ENCODE measurements at places on chromosomes 7 and 10.

- peak; percentile 40 for DNase-seq
Measured at GRCh38 chr10:49518982-49519578, 19.8 kb downstream of the ERCC6 start.

DNA sequence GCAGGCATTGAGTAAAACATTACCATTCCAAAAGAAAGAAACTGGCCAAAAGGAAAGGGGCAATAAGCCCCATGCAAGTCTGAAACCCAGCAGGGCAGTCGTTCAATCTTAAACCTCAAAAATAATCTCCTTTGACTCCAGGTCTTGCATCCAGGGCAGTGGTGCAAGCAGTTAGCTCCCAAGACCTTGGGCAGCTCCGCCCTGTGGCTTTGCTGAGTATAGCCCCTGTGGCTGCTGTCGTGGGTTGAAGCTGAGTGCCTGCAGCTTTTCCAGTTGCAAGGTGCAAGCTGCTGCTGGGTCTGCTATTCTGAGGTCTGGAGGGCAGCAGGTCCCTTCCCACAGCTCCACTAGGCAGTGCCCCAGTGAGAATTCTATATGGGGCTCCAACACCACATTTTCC lies 580.1 kb upstream of the AUTS2 start:
- no peak for DNase-seq

- no peak for DNase-seq
Measured at GRCh38 chr7:51325261-51325676, 8.7 kb upstream of the COBL start.

DNA sequence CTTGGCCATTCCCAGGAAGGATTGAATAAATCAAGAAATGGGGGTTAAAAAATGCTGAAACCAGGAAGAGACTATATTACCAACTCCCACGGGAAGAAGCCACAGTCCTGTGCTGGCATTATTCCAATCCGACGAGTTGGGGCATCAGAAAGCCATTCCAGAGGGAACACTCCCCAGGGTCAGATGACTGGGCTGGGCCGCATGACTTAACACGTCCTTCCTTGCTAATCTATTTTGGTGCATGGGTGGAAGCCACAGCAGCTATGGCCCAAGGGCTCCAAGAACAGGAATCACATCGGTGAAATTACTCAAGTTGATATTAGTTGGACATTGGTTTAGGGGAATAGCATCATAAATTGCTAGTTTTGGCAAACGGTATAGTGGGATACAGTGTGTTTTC lies 592.9 kb upstream of the NRP1 start:
- DNase-seq = no peak

DNA sequence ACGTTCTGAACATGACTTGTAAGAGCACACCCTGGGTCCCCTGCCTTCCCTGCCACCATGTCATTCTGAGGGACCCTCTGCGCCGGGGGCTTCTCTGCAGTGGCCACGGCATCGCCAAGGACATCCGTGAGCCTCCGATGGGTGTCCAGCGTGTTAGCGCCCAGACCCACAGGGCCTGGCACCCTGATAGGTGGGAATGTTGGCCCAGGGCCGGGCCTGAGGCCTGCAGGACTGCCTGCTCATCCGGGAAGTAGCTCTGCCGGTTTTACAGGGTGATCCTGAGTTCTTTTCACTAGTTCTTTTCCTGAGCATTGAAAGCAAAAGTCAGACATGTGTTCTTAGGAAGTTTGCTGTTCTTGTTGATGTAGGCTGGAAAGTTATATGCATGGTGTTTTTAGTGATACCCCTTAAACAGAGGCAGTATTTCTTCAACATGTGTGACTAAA lies 54.5 kb downstream of the WDR37 start:
- no peak for DNase-seq

DNA sequence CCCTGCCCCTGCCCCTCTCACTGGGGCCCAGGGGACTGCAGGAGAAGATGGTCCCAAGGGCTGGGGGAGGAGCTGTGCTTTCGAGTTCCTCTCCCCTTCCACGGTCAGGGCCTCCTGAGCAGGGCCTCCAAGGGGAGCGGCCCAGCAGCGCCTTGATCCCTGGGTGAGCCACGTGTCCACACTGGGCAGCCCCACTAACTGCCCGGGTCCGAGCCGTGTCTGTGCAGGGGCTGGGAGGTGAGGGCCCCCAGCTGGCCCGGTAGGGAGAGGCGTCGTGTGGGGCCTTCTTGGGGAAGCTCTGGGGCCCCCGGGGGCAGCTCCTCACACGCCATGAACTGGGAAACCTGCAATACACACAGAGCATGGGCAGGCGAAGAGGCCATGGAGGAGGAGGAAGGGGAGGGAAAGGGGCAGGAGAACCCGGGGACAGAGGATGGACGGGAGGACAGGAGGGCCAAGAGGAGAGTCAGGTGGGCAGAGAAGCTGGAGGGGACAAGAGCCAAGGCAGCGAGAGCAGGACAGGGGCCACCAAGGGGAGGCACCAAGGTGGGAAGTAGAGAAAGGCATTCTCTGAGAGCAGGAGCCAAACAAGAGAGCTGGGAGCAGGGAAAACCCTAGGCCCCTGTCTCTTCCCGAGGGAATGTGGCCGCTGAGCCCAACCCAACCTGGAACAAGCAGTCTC lies 32.8 kb downstream of the KCNH2 start:
- DNase-seq = no peak

GRCh38 chr7:70615066-70615606 lies 516.8 kb upstream of the GALNT17 start:
- no peak for DNase-seq

- no peak for DNase-seq
Measured at GRCh38 chr7:116780966-116781365, 81.4 kb upstream of the CAPZA2 start.

GRCh38 chr7:121282129-121282528 lies 46.7 kb upstream of the WNT16 start:
- no peak for DNase-seq

- DNase-seq = no peak
Measured at GRCh38 chr10:82396886-82397285, 521.9 kb downstream of the NRG3 start.

DNA sequence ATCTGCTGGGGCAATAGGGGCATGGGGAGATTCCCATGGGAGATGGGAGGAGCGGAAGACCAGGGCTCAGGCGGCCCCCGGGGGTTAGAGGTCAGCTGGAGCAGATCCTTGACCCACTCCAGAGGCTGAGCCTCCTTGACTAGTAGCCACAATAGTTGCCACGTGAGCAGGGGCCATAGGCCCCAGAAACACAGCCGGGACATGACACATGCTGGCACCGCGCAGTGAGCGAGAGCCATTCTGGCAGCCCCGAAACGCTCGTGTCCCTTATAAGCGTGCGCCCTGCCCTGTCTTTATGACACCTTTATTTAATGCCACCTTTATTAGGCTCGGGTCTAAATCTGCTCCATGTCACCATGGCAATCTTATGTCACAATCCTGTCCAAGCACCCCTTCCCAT lies 11.0 kb upstream of the ACBD5 start:
- DNase-seq = no peak

GRCh38 chr10:11017000-11017569 lies 587 bp upstream of the CELF2 start:
- no peak for DNase-seq

DNA sequence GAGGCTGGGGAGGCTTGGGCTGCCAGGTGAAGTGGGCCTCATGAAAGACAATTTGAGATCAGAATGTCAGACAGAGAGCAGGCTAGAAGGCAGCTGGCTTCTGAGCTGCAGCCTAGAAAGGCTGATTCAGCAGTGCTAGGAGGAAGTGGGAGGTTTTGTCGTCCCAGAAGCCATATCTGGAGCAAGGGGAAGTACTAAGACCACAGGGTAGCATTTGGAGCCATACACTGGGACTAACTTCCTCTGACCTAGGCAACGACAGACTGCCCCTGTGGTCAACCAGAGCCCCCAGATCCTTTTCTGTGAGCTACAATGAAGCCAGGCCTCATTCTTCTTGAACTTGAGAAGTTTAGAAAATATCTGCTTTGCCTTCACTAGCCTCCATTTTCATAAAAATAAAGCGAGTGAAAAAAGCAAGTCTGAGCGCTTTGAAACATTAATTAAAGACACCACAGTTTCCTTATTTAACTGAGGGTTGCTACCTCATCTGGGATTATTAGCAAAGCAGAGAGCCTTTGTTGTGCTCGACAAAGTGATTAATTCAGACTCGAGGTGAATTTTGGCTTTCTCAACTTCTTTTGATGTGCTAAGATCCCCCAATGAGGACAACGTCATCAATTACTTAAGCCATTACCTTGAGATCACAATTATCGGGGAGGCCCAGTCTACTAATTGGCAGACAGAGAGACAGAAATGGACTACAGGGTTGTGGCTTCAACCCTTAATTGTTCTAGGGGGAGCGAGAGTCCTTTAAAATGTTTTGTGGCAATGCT lies 26.6 kb downstream of the TBXAS1 start:
- DNase-seq = peak; percentile 17

- DNase-seq = no peak
Measured at GRCh38 chr10:6301488-6302075, 98.8 kb downstream of the PFKFB3 start.

DNA sequence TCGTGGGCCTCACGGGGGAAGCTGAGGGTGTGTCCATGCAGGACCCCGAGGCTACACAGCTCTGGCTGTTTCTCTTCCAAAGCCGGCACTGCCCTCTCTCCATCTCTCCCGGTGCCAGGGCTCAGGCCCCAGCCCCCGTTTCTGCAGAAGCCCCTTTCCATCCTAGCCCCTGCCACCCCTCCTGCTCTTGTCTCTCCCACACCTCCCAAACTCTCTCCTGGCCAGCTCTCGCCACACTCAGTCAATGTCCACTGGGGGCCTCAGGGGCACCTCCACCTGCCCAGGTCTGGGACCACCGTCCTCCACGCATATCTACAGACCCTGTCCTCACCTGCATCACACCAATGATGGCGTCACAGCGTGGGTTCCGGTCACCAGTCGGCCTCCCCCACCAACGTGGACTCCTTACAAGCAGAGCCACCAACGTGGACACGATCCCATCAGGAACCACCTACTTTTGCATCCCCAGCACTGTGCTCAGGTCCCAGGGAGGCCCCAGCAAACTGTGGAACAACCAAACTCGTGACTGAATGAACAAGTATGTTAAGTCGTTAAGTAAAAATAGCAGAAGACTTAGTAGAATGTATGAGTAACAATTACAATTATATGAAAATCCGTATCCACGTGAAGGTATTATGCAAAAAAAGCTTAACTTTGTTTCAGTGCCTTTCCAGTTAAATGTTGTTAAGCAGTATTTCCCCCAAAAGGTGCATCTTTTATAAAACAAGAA lies 38.4 kb downstream of the DIP2C start:
- no peak for DNase-seq

- DNase-seq = no peak
Measured at GRCh38 chr7:89771003-89771636, 383.1 kb upstream of the STEAP1 start.

- no peak for DNase-seq
Measured at GRCh38 chr7:50298811-50299562, 5.5 kb upstream of the IKZF1 start.

DNA sequence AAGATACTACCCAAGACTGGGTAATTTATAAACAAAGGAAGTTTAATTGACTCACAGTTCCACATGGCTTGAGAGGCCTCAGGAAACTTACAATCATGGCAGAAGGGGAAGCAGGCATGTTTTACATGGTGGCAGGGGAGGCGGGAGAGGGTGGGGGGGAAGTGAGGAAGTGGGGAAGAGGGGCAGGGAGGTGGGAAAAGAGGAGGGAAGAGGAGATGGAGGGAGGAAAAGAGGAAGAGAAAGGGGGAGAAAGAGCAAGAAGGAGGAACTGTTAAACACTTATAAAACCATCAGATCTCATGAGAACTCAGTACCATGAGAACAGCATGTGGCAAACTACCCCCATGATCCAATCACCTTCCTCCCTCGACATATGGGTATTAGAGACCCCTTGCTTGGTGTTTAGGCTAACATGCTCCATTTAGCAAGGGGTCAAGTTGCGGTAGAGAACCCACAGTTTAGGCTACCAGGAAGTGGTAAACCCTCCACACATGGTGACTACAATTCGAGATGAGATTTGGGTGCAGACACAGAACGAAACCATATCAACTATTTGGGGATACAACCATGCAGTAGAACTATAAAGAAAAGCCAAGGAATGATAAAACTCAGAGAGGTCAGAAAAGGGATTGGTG lies 3.5 kb upstream of the LMBR1 start:
- DNase-seq = no peak

- DNase-seq = peak; percentile 63
Measured at GRCh38 chr10:48390933-48391845, 84.7 kb downstream of the MAPK8 start.

DNA sequence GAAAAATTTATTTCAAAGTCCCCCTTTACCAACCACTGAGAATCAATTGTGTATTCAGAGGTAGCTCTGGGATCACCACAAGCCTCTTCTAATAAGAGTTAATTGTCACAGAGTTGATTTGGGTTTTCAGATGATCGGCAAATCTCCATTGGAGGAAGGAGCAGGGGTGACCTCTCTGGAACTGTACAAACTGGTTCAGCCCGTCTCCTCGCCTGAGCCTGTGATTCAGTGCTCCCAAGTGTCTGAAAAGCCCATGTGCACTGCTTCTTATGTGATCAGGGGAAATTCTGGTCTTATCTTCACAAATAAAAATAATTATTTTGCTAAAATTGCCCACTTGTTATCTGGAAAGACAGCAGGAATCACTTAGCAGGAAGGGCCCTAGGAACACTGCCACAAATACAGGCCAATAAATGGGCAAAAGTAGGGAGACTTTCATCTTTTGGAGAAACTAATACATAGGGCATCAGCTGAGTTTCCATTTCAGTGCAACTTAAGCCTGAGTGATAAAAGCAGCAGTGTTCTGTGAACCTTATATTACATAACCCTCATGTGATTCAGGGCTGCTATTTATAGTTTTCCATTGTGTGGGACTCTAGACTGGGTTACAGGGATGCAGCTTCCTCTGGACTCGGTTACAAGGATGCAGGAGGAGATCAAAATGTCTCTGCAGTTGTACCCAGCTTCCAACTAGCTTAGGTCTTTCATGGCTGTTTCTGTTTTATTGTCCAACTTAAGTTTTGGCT lies 32.3 kb downstream of the CDK1 start:
- no peak for DNase-seq
